ENCODE measurements at places on chromosomes 13 and 19. TPM values are rescaled to one million over a fixed set of nuclear protein-coding genes. Genes with fewer than 3 reads are reported as not detected.

- no peak for DNase-seq
These were observed 19.0 kb downstream of the NLRP7 start for GRCh38 chr19:54928299-54928698.

- no peak for DNase-seq
These were observed 282.4 kb downstream of the MYO16 start for GRCh38 chr13:108911807-108912206.

- peak; percentile 35 for DNase-seq
These were observed 219.5 kb upstream of the MIR17HG start for GRCh38 chr13:91127995-91128394.

DNA sequence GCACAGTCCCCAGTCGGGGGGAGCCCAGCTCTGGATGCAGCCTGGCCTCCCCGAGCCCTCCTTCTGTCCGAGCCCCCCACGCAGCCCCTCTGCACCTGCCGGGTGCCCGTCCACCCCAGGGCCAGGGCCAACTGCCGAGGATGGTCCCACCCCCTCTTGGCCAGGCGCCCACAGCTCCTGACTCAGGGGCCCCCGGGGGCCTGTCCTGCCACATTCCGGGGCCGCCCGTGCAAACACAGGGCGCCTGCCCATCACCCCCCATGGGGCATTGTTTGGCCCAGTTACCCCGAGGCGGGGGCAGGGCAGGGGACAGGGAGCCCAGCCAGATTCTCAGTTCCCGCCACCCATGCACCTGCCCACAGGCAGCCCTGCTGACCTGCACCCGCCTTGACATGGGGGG lies 5.3 kb upstream of the TCF3 start:
- no peak for DNase-seq

- no peak for DNase-seq
These were observed 43.7 kb downstream of the FOXO1 start for GRCh38 chr13:40622761-40623160.

DNA sequence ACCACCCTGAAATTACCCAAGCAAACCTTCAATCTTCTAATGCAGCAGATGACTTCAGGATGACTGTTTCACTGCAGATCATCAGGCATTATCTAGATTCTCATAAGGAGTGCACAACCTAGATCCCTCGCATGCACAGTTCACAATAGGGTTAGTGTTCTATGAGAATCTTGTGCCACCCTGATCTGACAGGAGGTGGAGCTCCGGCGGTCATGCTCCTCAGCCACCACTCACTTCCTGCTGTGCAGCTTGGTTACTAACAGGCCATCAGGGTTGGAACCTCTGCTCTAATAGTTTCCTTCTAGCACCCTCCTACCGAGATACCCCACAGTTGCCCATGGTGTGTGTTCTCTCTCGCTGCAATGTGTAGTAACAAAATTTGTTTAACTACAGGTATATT lies 442.8 kb downstream of the FGF14 start:
- no peak for DNase-seq

- DNase-seq, result no peak
These were observed 245.4 kb upstream of the SPRY2 start for GRCh38 chr13:80586356-80586755.

DNA sequence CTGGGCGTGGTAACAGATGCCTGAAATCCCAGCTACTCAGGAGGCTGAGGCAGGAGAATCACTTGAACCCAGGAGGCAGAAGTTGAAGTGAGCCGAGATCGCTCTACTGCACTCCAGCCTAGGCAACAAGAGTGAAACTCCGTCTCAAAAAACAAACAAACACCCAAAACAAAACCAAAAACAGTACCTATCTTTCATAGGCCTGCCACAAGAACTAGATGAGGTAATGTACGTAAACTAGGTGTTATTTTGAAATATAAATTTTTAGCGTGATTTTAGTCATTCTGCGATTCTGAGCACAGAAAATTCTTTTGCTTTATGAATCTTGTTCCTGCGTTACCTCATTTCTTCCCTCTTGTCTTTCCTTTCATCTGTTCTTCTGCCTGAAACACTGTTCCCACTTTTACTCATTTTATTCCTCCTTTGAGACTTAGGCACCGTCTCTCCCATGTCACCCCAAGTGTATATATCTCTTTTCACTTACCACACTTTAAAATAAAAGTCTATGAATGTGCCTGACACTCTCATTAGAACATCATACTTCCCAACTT lies 238.2 kb upstream of the HTR2A start:
- DNase-seq, result no peak

GRCh38 chr13:80436571-80437169 lies 95.7 kb upstream of the SPRY2 start:
- DNase-seq, result peak; percentile 24

GRCh38 chr19:15934332-15935078 lies at the start of gene CYP4F11:
TSS of gene CYP4F11 (minus strand) at chr19:15934529. CDS start at chr19:15934408, 121 bp downstream.
- no peak for DNase-seq

DNA sequence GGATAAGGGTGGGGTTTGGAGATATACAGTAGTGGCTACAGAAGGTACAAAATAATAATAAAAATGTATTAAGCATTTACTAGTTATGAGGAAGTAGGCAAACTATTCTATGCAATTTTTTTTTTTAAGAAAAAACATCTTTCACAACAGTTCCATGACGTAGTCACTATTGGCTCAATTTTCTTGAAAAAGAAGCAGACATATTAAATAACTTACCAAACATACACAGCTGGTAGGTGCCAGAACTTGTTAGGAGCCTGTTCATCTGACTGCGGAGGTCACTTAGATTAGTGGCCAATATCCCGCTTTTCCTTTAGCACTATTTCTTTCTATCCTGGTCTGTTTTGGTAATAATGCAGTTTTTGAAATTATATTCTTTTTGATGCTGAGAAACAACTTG lies 593.5 kb downstream of the KCTD12 start:
- no peak for DNase-seq

DNA sequence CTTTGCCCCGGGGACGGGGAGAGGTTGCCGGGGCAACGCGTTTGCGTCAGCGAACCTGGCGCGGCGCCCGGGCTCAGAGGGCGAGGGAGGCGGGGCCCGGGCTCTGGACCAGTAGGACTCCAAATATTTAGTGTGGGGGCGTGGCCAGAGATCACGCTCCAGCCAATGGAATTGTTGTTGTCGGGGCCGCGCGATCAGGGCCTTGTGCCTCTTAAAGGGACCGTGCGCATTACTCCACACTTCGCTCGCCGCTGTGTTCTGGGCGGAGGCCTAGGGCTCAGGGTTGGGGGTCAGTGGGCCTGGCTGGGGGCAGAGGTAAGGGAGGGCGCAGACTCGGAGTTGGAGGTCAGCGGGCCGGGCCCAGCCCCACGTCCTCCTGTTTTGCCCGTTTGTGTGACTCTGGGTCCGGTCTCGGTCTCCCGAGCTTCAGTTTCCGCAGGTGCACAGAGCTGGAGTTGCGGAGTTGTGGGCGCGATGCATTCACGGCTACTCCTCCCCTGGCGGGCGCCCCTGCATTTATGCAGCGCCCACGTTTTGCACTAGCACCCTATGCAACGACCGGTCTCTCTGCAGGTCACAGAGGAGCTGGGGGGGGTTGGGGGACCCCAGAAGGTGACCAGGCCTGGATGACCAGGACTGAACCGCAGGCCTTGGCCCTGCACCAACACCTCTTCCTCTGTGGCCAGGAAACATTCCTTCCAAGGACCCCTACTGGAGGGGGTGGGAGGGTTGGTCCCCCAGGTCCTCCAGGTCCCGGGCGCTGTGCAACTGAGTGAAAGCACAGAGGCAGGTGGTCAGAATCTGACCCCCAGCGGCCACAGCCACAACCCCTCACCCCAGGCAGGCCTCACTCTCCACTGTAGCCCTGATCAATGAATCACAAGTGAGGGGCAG lies 10.7 kb upstream of the MKNK2 start:
- DNase-seq, result peak; percentile 91

GRCh38 chr19:9877780-9878510 lies 42.8 kb downstream of the PIN1 start:
- peak; percentile 43 for DNase-seq

GRCh38 chr13:22736084-22736767 lies 444.6 kb upstream of the SGCG start:
- DNase-seq, result no peak

DNA sequence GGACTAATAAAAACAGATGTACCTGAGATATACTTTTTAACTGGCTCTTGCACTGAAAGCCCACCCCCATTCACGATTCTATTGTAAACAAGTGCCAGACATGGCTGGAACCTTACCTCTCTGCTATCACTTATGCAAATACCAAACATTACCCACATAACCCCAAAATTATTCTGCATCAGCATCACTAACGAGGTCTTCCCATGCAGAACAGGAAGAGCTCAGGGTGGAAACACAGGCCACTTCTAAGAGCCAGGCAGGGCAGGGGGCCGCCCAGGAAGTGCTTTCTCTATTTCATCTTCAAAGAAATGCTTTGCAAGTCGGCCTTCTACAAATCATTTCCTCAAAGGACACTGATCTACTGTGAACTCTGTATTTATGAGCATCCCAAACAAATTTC lies 7.3 kb downstream of the IRS2 start:
- DNase-seq, result no peak

DNA sequence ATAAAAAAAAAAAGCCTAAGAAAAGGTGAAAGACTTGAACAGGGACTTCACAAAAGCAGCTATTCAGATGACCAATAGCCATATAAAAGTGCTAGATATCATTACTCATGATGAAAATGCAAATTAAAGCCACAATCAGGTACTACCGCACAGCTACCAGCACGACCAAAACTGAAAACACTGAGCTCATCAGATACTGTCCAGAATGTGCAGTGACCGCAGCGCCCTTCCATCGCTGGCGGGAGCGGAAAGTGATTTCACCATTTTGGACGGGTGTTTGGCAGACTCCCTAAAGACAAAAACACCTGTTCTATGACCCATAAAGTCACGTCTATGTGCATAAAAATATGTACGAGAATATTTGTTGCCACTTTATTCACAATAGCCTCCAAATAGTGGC lies 60.7 kb downstream of the SLC6A16 start:
- no peak for DNase-seq

DNA sequence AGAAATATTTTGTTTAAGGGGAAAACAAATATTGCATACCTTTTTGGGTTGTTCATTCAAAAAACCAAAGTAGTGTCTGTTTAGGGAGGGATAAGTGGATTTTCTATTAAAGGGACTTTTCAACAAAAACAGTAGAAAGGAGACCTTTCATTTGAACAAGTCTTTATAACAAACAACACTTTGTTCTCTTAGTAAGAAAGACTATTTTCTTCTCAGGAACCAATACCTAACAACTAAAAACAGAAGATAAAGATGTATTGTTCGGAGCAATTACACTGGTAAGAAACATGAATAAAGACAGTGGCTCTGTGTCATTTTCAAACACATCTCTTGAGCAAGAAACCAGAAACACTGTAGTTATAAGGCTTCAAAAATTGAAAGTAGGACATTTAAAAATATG lies 1610.1 kb upstream of the PCDH20 start:
- DNase-seq, result no peak

- DNase-seq, result peak; percentile 34
These were observed 18.0 kb upstream of the RBM26 start for GRCh38 chr13:79423801-79424642.

Gene KEAP1
- 43.6 TPM for total RNA-seq

Gene ADPRHL1
- 2.5 TPM for total RNA-seq

Gene IGLON5
- total RNA-seq, result 6.6 TPM

Gene PDE4C
- total RNA-seq, result 0.64 TPM

Gene MIDN
- 119 TPM for total RNA-seq

Gene SMIM24
- total RNA-seq, result not detected

Gene PABPC3
- 0.45 TPM for total RNA-seq

Gene KCNRG
- 0.41 TPM for total RNA-seq

Gene KIR2DL3
- not detected for total RNA-seq

Gene LRFN3
- total RNA-seq, result 15.1 TPM

Gene PLIN4
- total RNA-seq, result not detected
